ENCODE measurements at places on chromosomes 11 and 22.

- DNase-seq, result no peak
Measured at GRCh38 chr11:75563978-75564552, 2.0 kb downstream of the SERPINH1 start.

DNA sequence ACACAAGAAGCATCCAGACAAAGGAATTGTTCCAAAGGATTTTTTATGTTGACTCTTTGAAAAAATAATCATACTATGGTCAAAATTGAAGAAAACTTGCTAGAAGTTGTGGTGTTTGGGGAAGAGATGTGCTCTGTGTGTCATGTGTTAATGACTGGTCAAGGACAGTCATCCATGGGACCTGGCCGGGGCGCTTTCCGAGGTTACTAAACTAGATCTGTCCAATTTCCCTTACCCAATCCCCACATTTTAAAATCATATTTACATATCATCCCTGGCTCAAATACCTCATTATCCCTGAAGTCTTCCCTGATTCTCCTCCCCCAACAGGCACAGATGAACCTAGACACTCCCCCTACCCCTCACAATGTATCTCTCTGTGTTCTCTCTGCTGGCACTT, 289.4 kb downstream of the TENM4 start:
- no peak for DNase-seq

- no peak for DNase-seq
Measured at GRCh38 chr11:67439321-67440228, 2.1 kb upstream of the PTPRCAP start.

- no peak for DNase-seq
Measured at GRCh38 chr11:35839368-35840161, 104.3 kb upstream of the LDLRAD3 start.

- DNase-seq, result no peak
Measured at GRCh38 chr11:124892750-124893454, 4.8 kb downstream of the ROBO4 start.

DNA sequence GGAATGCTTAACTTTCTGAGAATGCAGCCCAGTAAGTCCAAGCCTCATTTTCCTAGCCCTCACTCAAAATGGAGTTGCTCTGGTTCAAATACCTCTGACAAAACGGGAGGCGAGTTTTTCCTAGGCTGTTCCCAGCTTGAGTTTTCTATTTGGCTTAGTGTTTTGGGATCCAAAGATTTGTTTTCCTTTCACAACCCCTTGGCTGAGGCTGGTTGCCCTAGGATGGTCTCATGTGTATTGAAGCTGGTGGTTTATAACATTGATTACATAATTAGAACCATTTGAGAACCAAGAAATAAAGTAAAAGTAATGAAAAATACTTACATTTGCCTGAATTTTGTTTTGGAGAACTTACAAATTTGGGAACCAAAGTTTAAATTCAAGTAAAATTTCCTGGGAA, 611.1 kb upstream of the LUZP2 start:
- no peak for DNase-seq

- DNase-seq, result no peak
Measured at GRCh38 chr11:63961608-63962412, 12.6 kb upstream of the COX8A start.

GRCh38 chr22:50297510-50298265, 9.8 kb downstream of the PLXNB2 start:
- DNase-seq, result no peak

- no peak for DNase-seq
Measured at GRCh38 chr11:68061508-68061907, 22.7 kb downstream of the TCIRG1 start.

DNA sequence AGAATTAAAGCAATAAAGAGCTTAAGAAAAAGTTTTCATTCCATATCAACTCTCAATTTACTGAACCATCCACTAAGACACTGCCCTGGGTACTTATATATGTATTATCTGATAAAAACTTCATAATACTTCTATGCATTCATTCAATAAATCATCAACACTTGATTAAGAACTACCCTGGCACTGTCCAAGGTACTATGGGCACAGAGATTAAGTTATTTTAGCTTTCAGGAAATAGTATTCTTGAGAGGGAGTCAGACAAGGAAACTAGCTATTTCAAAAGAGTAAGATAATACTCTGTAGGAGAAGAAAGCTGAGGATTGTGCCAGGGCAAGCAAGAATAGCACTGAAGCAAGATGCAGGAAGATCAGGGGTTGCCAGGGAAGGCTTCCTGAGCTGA, 640.8 kb downstream of the FAM181B start:
- DNase-seq, result no peak

DNA sequence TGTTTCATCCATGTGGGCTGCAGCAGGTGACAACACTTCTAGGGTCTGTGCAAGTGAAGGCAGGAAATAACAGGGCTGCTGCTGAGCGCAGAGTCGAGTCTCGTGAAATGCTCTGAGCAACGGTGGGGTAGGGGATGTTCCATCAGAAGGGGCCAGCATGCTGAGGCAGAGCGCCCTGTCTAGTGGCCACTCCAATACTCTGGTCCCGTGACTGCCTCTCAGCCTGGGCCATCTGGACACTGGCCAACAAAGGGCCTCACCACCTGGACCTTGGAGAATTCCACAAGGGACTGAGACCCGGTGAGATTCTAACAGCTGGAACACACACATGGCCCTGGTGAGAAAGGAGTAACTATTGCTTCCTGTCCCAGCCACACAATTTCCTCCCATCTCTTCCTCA, 375.7 kb downstream of the SHANK2 start:
- DNase-seq, result no peak

DNA sequence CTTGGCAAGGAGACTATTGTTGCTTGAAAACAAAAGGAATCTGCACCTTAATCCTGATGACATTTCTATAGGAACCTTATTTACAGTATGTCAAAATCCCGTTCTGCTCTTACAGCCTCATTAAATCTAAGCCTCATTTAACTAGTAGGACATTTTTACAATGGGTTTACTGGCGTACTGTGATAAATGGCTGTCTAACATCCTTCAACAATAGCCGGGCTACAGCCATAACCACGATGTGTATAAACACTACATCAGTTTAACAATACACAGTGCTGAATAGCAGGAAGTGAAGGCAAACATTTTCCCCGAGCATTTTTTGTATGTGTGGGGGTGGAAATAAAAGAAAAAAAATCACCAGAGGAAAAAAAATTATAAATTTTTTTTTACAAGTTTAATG, 131.2 kb downstream of the ARL14EP start:
- no peak for DNase-seq

GRCh38 chr11:122690384-122690783, 34.9 kb downstream of the UBASH3B start:
- no peak for DNase-seq

DNA sequence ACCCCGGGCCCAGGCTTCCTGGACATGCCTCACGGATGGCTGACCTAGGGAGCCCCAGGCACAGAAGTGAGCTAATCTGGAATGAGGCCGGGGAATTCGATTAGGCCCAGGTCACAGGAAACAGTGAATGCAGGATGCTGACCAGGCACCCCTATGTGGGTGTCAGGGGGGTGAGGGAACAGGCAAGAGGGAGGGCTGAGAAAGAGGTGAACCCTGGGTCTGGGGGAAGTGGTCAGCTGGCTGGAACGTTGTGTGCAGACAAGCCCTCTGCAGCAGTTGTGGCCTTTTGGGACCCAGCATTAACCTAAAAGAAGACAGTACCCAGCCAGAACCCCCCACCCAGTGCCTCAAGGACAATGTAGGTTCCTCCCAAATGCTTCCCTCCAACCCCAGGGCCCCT, 8.1 kb downstream of the SERHL2 start:
- DNase-seq, result no peak

- DNase-seq, result no peak
Measured at GRCh38 chr11:78560826-78561484, 13.7 kb downstream of the NARS2 start.

GRCh38 chr11:64237484-64237951, 3.1 kb downstream of the VEGFB start:
- no peak for DNase-seq

- no peak for DNase-seq
Measured at GRCh38 chr11:106061249-106061784, 15.8 kb downstream of the KBTBD3 start.

- DNase-seq, result no peak
Measured at GRCh38 chr11:92198268-92198667, 26.4 kb upstream of the FAT3 start.

GRCh38 chr22:45077286-45077685, 67.5 kb upstream of the PHF21B start:
- no peak for DNase-seq

GRCh38 chr11:45150943-45151342, 4.5 kb downstream of the PRDM11 start:
- DNase-seq, result no peak

GRCh38 chr11:123235117-123235655, 40.1 kb upstream of the CLMP start:
- DNase-seq, result no peak

DNA sequence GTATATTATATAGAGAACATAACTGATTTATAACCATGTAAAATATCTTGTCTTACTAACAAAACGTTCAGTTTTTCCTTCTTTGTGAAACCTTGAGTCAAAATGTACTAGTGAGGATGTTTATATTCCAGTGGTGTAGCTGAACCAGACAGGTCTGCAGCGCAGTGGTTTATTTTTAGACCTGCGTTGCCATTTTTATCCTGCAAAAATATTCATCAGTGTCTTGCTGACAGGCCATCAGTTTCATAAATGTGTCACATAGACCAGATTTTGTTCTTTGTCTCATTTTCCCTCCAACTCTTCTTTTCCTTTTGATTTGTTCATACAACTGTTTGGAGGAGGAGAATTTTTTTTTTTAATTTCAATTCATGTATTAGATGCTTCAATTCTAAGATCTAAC, 43.1 kb downstream of the HSD17B12 start:
- no peak for DNase-seq

DNA sequence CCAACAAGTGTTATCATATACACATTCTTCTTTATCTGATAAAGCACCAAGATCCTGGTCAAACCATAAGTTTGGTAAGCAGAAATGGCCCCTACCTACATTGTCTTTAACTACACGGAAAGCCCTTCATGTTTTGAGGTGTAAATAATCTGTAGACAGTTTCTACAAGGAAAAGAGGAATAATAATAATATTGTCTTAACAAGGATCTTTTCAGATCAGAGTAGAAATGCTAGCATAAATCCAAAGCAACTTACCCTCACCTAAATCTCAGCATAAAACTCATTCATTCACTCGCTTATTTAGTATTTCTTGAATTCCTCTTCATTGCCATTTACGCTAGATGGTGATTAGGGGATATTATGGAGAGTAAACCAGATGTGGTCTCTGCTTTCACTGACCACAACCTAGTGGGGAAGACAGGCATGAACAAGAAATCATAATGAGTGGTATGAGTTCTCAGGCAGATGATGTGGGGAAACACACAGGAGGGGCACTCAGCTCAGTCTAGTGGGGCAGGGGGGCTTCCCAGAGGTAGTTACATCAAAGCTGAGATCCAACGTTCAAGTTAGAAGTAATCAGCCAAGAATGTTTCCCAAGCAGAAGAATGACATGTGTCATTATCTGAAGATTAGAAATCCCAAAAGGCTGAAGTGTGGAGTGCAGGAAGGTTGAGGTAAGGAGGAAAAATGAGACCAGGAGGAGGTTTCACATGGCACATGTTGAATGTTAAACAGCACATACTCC, 65.4 kb upstream of the ZC3H12C start:
- no peak for DNase-seq

DNA sequence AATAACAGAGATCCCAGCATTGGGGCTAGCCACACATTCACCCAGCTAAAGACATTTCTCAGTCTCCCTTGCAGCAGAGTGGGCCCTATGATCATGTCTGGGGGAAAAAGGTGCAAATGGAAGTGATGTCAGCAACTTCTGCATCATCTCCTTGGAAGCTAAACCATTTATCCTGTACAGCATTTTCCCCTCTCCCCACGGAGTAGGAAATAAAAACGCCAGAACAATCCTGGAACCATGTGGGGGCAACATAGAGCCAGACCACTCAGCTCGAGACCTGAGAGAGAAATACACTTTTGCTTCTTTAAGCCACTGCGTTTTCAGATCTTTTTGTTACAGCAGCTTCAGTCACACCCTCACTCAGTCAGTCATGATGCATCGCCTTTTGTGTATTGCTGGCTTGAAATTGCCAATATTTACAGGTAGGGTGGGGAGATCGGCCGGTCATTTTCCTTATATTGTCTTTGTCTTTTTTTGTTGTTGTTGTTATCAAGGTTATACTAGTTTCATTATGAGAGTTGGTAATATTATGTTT, 9.1 kb upstream of the RAC2 start:
- no peak for DNase-seq

DNA sequence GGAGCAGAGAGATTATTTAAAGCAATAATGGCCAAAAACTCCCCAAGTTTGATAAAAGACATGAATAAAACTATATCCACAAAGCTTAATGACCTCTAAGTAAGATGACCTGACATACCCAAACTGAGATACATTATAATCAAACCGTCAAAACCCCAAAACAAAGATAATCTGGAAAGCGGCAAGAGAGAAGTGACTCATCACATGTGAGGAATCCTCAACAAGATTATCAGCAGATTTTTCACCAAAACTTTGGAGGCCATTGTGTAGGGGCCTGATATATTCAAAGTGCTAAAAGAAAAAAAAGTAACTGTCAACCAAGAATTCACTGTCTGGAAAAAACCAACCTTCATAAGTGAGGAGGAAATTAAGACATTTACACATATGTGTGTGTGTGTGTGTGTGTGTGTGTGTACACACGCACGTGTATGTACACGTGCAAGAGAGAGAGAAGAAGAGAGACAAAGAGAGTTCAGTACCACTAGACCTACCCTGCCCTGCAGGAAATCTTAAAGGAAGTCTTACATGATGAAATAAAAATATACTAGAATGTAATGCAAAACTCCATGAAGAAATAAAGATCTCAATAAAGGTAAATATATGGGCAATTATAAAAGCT, 752.4 kb downstream of the NELL1 start:
- DNase-seq, result no peak

- no peak for DNase-seq
Measured at GRCh38 chr22:47388778-47389177, 626.3 kb downstream of the TBC1D22A start.

GRCh38 chr11:91295591-91295990, 929.0 kb upstream of the FAT3 start:
- DNase-seq, result no peak

DNA sequence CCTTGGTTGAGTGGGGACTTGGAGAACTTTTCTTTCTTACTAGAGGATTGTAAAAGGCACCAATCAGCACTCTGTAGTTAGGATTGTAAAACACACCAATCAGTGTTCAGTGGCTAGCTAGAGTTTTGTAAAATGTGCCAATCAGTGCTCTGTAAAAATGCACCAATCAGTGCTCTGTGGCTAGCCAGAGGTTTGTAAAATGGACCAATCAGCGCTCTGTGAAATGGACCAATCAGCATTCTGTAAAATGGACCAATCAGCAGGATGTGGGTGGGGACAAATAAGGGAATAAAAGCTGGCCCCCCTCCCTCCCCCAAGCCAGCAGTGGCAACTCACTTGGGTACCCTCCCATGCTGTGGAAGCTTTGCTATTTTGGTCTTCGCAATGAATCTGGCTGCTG, 5.5 kb upstream of the DRG1 start:
- no peak for DNase-seq

- DNase-seq, result no peak
Measured at GRCh38 chr11:109343242-109343641, 78.7 kb upstream of the C11orf87 start.
